NCI-H1436 (cell line): ENCODE measurements at places on chromosomes 4 and X.

DNA sequence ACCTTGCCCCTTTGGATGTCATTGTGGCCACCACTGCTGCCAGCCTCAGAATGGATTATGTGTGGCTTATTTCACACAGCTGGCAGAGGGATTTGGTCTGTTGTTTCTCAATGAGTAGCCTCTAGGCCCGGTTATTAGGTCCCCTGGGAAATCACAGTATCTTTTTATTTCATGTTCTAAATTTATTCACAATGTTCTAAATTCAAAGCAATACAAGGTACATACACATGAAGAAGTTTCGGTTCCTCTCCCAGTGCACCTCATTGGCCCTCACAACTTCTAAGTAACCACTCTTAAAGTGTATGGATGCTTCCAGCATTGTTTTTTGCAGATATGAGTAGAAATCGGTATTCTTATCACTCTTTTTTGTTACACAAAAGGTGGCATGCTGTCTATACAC lies 262.7 kb downstream of the RCHY1 start:
- DNase-seq = no peak

DNA sequence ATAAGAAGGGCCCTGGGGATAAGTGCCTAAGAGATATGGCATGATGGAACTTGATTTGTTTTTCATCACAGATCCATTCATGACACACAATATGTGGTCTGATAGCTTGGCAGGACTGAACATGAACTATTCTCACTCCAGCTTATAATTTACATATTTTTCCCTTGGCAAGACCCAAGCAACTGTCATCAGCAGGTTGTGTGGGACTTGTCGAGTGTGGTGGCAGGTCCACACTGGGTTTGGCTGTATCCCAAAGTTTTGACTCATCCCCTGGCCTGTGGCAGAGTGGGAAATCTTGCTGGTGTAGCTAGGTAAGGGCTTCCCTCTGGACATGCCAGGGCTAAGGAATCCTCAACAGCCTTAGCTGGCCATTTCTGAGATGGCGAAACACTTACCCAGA lies 81.0 kb upstream of the STIM2 start:
- no peak for DNase-seq

DNA sequence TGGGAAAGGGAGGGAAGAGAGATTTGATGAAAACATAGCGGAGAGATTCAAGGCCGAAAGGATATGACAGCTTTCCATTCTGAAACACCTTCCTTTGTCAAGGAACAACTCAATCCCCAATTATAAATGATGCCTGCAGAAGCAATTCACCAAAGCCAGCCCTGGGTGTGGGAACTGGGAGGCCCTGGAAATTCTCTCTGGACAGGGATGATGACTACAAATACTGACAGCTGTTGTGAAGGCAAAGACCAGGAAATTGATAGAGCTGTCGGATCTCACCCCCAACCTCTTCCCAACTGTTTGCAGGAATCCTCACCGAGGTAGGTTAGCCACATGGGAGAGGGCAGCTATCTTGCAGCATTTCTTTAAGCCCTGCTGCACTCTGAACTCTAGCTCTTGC lies 54.3 kb downstream of the CCDC149 start:
- DNase-seq = no peak

- DNase-seq = no peak
These were observed 73.2 kb downstream of the NFKB1 start for GRCh38 chr4:102574317-102574716.

DNA sequence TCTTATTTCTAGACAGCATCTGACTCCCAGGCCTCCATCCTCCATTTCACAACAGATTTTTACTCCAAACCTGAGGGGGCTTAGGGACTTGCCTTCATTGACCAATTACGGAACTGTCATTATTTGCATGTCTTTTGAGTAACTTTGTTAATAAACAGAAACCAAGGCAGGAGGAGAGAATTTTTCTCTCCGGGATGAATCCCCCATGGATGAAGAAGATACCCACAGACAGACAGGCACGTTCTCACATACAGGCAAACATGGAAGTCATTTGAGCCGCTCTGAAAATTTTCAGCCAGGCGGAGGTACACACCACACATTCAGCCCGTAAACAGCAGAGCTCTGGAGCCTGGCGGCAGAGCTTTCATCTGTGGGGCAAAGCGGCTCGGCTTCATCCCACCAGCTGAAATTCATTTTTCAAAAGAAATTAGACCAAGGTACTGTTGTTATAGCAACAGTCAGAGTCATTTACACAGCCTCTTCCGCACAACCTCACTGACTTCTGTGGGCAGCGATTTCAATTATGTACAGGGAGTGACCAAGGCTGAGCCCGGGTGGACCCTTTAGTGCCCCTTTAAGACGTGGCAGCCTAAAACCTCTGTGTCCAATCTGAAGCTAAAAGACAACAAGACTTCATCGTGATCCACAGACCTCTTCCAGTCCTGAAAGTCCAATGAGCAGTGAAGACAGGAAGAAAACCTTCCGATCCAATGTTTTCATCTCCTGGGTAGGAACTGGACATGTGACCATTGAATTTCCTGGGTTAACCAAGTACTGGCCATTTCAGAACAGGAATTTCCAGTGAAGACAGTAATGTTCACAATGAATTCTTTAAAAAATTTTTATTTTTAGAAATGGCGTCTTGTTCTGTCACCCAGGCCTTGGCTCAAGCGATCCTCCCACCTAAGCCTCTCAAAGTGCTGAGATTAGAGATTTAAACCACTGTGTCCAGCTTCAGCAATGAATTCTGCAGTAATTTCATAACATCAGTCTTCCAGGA lies 237.0 kb downstream of the MGST2 start:
- DNase-seq = no peak

DNA sequence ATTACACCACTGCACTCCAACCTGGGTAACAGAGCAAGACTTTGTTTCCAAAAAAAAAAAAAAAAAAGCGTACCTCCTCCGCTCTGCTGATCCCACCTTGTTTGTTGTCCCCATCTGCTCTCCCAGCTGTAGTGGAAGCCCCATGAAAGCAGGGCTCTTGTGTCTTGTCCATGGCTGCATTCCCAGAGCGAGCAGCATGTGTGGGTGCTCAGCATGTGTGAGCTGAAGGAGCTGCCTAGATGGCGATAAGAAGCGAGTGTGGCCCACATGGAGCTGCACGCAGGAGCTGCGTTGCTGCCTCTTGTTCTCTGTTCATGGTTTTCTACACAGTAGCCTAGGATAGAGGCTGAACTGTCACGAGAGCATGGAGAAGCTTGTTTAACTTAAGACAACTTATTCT lies 12.4 kb downstream of the NSD2 start:
- DNase-seq = no peak

DNA sequence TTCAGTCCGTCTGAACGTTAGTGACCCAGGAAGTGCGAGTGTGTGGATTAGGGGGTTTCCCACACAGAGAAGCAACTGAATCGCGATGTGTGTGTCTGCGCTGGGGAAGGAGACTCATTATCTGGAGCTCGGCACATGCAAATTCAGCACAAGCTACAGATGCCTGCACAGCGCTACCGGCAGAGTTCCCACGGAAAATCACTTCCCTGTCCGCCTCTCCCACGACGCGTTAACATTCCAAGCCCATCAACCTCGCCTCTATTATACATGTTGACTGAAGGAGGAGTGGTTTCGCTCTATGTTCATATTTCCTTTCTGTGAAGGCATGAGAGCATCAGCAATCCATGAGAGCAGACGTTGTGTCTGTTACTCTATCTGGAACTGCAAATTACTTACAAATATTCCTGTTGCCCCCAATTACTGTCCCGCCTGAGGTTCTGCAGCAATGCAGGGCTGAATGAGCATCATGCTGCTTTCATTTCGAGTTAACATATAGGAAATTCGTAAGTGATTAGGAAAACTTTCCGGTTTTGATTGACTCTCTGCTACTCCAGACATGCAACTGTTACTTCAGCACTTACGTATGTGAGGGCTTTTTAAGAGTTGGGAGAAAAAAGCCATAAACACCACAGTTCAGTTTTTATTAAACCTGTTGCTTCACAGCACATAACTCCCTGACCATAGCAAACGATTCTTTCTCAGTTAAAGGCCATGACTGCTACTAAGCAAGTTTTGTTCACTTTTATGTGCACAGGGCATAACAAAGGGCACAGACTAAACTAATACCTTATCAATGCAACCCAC lies 15.0 kb upstream of the MTNR1A start:
- DNase-seq = no peak

DNA sequence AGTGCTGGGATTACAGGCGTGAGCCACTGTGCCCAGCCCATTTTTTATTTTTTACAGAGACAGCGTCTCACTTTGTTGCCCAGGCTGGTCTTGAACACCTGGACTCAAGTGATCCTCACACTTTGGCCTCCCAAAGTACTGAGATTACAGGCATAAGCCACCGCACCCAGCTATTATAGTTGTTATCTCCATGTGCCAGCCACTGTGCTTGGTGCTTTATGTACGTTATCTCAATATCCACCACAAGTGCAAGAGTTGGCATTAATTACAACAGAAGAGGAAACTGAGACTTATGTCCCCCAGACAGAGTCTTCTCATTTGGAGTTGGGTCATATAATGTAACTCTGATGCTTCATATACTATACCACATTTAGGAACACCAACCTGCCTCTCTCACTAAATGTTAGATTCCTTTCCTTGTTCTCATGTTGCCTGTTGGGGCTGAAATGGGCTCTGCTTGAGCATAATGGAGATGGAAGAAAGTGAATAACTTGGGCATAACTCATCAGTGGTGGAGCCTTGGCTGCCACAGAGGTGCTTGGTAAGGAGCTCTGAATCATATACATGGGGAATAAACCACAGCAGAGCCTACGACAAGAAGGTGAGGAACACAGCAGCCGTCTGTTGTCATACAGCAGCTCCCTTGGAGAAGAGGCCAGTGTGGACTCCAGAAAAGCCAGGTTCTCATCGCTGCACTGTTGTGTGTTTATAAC lies 84.3 kb downstream of the SPRY1 start:
- DNase-seq = no peak

- no peak for DNase-seq
These were observed 1639.3 kb downstream of the RPA4 start for GRCh38 chrX:98523026-98523425.

DNA sequence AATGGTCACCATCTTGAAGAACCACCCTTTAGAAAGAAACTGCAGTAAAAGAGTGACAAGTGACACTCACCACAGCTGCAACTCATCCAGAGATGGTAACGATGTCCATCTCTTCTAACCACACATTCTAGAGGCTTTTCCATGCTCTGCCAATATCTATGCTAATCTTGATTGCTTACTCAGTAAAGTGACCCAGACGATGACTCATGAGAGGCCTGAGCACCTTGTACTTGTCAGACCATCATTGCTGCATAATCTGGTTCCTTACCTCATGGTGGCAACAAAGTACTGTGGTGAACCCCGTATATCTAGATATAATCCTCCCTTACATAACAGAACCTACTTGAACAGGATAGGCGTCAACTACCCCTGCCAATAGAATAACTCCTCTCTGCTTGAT lies 75.6 kb downstream of the CCNG2 start:
- DNase-seq = no peak
